ENCODE measurements at places on chromosomes 11 and 22.

- no peak for DNase-seq
These were observed 23.5 kb downstream of the TMEM184B start for GRCh38 chr22:38249301-38249700.

DNA sequence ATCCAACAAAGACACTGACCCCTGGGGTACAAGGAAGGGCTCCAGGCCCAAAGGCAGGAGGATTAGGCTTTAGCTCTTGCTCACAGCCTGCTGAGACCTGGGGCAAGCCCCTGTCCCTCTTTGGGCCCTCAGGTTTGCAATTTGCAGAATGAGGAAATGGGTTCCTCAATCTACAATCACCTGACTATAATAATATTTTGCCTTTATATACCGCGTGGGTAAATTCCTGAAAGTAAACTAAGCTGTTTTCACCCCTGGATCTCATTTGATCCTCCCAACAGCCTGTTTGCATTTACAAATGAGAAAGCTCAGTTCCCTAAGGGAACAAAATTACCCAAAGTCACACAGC, 797 bp downstream of the STARD10 start:
- DNase-seq: no peak

- DNase-seq: no peak
These were observed 11.6 kb downstream of the DEPDC7 start for GRCh38 chr11:33027233-33027632.

DNA sequence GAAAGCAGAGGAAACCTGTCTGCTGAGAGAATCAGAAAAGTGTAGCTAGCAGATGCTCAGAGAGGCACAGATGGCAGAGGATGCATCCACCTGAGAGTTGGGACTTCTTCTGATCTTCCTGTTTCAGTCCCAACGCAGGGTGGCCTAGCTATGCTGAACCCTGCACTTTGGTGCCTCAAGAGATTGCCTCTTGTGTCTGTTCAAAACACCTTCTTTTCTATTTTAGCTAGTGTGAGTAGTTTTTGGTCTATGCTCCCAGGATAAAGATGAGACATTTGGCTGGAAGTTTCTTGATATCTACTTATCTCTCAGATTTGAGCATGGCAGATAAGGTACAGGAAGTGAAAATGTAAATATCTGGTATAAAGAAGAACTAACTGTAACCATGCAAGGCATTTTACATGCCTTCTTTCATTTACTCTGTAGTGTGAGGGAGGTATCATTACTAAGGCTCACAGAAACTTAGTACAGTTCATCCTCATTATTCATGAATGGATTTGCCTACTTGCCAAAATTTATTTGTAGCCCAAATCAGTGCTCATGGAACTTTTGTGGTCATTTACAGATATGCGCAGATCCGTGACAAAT, 47.0 kb upstream of the PSMA1 start:
- DNase-seq: no peak

- DNase-seq: no peak
These were observed 364.9 kb downstream of the BRD1 start for GRCh38 chr22:49462795-49463194.

DNA sequence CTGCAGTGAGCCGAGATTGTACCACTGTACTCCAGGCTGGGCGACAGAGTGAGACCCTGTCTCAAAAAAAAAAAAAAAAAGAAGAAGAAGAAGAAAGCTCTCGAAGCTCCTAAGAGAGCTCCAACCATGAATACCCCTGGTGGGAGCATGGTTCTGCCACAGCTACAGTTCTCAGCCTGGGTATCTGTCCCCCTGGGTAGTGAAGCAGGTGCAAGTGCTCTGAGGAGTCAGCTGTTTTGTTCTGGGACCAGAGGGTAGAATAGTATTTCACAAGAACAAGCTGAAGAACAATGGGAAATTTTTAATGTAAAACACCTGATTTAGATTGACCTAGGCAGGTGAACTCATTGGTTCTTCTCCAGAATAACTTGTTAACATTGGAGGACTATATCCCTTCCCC, 4.3 kb upstream of the HYOU1 start:
- no peak for DNase-seq

GRCh38 chr11:68007498-68008380, 2.4 kb upstream of the ALDH3B1 start:
- DNase-seq: no peak

- no peak for DNase-seq
These were observed 257.1 kb upstream of the CADM1 start for GRCh38 chr11:115761348-115761747.

DNA sequence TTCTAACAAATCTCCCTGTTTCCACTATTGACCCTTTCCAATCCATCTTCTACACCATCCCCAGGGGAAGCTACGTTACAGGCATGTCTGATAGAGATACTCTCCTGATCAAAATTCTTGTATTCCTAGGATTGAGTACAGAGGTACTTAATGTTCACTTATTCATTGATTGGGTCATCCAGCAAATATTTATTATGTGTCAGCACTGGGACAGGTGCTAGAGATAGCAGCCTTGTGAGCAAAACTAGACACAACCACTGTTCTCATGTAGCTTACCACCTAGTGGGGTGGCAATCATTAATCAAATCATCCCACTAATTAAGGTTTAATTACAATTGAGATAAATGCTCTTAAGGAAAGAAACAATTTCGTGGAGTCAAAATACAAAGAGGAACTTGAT, 9.4 kb upstream of the RTCB start:
- DNase-seq: peak; percentile 28

- peak; percentile 72 for DNase-seq
These were observed 12.5 kb upstream of the MRPL16 start for GRCh38 chr11:59822989-59823566.

DNA sequence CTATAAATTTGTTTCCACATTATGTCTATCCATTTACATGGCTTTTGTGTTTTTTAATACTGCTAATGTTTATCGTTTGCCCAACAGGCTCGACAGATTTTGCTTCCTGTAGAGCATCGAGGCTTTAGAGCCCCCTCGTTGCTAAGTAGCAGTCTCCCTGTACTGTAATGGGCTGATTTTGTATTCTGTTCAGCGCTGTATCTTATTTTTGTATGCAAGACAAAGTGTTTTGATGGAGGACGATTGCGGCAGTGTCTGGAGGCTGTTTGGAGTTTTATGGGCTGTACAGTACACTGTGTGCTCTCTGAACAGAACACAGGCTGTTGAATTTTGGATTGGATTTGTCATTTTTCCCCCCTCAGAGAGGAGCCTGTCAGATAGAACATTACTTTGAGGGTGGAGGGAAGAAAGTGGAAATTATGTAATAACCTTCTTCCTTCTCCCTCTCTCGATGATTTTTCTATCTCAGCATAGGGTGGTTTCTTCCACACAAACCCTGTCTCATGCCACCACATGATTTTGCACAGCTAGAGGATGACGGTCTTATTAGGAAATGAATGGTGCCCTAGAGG, 104.4 kb downstream of the ZBTB16 start:
- DNase-seq: no peak

DNA sequence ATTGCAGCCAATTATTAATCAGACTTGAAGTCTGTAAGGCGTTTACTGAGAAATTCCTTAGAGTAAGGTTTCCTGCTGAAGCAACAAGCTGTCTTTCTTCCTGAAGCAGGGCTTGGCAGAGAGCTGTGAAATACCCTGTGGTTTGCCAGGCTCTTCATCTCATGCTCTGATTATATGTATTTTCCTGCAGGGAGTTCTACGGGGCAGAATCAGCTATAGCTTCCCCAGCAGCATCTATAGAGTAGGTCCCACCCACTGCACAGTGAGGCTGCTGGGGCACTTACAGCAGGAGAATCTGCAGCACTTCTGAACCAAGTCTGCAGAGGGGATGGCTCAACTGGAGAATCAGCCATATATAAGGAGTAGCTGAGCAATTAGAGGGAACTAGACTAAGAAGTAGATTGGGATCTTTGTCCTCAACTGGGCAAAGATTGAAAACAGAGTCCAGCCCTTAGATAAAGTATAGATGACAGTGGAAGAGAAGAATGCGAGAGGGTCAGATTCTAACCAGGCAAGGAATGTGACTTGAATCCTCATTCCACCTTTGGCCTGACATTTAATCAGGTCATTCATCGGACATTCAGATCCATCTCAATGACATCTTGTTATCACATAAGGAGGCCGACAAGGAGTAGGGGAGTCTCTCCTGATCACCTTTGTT, 37.6 kb downstream of the CNTF start:
- DNase-seq: peak; percentile 85

DNA sequence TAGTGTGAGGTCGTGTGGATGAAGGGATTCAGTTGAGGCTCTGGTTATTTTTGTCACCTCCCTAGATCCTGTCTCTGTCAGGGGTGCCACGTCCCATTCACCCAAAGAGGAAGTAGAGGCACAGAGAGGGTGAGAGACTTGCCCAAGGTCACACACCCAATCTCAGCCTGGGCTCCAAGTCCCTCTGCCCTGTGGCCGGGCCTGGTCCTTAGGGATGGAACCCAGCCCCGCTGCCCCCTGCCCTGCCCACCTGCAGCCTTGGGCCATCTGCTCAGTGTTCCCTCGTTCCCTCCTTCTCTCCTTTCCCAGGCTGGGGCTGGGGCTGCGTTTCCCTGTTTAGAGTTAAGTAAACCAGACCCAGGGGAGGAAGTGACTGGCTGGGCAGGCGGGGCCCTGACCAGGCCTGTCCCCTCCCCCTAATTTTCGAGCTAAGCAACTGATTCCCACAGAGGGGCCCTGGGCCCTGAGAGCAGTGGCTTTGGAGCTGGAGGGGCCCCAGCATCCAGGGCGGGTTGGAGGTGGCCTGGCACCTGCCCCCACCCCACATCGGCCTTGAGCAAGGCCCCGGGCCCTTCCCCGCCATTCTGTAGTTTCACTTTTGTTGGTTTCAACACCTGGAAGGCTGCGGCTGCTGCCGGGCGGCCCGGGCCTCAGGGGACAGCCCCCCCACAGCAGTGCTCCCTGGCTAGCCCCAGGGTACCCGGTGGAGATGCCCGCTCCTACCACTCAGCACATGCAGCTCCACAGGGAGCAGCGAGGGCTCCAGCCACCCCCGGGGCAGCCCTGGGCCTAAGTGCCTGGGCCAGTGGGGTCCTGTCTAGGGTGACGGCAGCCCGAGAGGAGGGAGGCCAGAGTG, 1.5 kb downstream of the TCIRG1 start:
- peak; percentile 43 for DNase-seq

DNA sequence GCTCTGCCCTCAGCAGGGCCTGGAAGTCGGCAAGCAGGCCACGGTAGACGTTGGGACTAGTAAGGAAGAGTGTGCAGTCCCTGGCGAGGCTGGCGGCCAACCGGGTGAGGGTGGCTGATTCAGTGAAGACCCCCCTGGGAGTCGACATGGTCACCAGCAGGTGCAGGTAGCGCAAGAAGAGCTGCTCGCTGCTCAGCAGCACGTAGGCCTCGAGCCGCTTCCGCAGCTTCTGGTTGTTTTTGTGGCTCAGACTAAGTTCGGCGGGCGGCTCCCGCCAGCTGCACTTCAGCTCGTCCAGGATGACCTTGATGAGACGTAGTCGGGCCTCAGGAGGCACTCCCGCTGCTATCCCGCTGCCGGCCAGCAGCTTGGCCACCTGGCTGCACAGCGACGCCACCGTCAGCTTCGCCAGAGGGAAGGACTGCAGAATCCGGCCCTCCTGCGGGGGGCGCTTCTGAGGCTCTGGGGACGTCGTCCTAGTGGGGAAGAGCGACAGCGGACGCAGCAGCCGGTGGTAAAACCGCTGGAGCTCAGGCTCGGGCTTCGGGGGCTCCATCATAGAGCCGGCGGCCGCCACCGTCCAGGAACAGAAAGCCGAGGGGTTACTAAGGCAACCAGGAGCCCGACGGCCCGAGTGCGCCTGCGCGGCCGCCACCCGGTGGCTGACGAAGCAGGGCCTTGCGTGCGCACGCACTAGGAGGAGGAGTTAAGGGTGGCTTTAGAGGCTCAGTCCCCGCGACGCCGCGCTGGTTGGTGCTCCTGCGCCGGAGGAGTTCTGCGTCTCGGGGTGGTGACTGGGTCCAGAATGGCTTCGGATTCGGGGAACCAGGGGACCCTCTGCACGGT, at the start of the genes CCDC87 and CCS:
CCDC87 (minus strand) TSS at position 607 of the 846 bp plus-strand sequence; CDS start at position 559, 48 bp downstream.
CCS (plus strand) TSS at position 729 of the 846 bp plus-strand sequence; CDS start at position 806, 77 bp downstream.
- peak; percentile 95 for DNase-seq

GRCh38 chr11:69054397-69055211, 5.9 kb downstream of the TPCN2 start:
- no peak for DNase-seq

DNA sequence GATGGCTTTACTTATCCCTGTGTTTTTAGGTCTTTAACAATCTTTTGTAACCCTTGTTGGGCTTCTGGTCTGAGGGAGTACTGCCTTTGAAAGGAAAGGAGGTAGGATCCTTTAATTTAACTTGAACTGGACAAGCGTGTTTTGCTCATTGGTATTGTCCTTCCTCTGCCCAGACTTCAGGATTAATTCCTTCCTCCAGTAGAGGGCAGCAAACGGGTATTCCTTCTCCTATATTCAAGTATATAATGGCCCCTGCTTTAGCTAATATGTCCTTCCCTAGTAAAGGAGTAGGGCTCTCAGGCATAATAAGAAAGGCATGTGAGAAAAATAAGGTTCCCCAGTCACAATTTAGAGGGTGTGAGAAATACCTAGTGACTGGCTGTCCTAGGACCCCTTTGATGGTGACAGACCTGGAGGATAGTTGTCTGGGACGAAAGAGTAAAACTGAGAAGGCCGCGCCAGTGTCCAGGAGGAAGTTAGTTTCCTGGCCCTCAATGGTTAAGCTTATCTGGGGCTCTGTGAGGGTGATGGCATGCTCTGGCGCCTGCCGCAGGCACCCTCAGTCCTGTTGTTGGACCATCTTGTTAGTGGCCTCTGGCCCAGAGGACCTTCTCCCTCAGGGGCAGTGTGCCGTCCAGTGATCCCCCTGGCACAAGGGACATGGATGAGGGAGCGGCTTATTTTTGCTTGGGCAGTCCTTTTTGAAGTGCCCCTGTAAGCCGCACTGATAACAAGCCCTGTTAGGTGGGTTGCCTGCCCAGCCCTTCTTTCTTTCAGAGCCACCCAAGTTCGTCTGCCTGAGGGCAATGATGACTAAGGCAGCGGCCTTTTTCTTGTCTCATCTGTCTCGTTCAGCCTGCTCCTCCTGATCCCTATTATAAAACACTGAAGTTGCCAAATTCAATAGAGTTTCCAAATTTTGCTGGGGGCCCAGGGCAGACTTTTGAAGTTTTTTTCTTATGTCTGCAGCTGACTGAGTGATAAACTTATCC, 51.8 kb downstream of the C11orf71 start:
- peak; percentile 97 for DNase-seq

- peak; percentile 73 for DNase-seq
These were observed 5.8 kb upstream of the MRTFA start for GRCh38 chr22:40642316-40642715.

DNA sequence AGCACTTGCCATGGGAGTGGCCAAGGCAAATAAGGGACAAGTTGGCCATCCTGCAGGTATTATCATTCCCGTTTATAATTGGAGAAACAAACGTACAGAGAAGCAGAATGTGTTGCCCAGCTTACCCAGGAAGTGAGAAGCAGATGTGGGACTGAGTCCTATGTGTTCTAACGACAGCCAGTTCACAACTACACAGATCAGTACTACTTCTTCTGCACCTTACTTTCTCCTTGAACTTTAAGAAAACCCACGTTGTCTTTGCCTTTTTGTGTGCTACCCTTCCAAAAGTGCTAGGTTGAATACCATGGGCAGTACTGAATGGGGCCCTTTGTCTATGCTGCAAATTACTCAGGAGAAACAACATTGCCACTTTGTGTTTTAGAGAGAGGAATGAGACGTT, 62.8 kb upstream of the BLID start:
- no peak for DNase-seq
